ENCODE measurements at places on chromosomes 2 and 18.
A peak's percentile ranks its signal among the peaks of the same experiment; 100 is the strongest.

DNA sequence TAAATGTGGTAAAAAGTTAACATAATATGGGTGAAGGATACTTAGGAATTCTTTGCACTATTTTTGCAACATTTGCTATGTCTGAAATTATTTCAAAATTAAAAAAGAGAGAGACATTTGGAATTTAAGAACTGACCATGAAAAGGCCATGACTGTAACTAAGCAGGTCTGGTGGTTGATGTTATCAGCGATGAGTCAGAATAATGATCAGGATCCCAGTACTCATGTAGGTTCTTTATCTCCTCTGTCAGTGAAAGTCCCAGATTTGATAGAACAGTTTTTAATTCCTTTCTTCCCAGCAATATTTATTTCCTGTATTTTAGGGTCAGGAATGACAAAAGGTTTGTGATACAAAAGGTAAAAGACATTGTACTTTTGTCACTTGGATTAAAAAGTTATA, 242.4 kb upstream of the ZNF521 start:
- no peak for DNase-seq

DNA sequence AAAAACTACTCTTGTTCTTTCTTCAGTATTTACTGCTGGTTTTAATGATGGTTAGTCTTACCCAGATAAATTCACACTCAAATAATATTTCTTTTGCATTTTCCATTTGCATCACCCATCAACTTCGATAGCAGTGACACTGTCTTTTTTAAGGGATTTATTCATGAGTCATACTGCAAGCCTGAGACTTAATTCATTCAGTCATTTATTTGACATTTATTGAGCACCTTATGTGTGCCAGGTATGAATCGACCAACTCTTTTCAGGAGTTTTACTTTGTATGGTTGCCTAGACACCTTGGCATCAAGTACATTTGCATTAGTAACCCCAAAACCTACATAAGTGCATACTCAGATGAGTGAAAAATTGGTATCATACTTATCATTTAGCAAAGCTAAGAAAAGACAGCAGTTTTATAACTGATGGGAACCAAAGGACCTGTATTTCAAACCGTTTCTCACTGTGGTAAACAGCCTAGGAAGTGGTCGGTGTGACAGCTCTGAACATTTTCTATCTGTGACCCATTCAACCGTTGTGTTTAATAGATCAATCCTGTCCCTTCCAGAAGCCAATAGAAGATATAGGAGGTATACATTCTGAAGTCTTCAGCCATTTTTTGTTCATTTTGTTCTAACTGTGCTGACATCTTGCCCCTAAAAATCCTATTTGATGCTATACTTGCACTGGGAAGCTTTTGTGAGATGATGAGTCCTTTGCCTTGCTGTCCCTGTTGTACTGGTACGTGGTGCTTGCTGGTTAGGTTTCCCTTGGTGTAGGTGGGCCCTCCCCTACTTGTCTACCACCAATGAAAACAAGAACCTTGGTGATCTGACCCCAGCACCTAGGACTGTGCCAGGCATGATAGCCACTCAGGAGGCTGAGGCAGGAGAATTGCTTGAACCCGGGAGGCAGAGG, 484.7 kb upstream of the RAB12 start:
- DNase-seq: no peak

DNA sequence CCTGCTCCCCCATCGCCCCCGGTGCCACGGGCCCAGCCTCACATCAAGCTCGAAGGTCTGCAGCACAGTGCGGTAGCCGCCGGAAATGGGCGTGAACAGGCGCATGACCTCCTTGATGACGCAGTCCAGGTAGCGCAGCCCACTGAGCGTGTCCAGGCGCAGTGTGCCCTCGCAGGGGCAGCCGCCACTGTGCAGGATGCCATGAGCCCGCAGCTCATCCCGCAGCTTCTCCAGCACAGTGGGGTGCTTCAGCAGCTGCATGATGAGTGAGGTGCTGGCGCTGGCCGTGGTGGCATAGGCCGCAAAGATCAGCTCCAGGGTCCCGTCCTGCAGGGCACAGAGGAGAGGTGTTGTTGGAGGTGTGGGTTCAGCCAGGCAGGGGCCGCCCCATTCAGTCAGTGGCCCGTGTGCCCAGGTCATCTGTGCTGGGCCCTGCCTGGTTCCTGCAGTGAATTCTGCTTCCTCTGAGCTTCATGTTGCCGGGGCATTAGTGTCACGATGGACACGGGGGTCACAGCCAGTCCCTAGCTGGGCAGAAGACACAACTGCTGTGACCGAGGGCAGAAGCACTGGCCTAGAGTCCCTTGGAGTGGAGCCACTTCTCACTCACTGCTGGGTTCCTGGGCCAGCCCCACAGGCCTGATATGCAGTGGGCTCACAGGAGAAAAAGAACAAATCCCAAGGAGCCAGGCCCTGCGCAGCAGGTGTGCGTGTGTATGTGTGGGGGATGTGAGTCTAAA, 14.5 kb downstream of the CYP26B1 start:
- no peak for DNase-seq

GRCh38 chr2:197416268-197416667, 18.6 kb downstream of the SF3B1 start:
- no peak for DNase-seq

GRCh38 chr2:112047537-112048235, 7.4 kb upstream of the TMEM87B start:
- DNase-seq: no peak

DNA sequence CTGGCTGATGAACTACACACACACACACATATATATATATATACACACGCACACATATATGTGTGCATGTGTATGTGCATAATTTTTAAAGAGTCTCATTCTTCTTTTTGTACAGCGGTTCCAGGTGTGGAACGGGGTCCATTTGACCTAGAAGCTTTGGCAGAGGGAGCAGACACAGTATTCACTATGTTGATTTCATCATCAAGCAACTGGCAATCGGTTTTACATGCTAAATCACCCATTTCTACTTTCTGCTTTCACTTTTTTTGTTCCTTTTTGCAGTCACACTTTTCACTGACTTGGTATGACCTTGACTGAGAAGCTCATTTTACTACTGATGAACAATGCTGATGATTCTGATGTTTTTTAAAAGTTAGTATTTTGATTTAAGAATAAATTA, 63.0 kb upstream of the PGAP1 start:
- DNase-seq: no peak

DNA sequence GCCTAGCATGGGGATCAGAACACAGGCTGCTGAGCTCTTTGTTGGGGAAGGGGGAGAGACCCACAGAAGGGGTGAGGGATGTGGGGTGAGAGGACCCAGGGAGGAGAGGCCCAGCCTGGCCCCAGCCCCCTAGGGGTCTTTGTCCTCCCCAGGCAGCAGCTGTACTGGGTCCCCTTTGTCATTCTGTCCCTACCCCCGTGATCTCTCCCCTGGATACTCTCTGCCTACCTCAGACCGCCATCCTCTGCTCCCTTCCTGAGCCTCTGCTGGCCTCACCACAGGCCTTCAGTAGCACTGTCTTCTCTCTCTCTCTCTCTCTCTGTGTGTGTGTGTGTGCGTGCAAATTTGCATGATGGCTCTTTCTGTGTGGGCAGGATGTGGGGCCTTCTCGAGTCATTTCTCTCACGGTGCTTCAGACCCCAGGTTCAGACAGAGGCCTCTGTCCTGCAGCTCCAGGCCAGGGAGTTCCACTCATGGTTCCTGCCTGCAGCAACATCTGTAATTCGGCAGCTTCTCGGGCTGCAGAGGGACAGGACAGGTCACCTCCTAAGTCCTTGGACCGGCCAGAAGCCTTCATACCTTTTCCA, 1.4 kb downstream of the PSD4 start:
- no peak for DNase-seq

DNA sequence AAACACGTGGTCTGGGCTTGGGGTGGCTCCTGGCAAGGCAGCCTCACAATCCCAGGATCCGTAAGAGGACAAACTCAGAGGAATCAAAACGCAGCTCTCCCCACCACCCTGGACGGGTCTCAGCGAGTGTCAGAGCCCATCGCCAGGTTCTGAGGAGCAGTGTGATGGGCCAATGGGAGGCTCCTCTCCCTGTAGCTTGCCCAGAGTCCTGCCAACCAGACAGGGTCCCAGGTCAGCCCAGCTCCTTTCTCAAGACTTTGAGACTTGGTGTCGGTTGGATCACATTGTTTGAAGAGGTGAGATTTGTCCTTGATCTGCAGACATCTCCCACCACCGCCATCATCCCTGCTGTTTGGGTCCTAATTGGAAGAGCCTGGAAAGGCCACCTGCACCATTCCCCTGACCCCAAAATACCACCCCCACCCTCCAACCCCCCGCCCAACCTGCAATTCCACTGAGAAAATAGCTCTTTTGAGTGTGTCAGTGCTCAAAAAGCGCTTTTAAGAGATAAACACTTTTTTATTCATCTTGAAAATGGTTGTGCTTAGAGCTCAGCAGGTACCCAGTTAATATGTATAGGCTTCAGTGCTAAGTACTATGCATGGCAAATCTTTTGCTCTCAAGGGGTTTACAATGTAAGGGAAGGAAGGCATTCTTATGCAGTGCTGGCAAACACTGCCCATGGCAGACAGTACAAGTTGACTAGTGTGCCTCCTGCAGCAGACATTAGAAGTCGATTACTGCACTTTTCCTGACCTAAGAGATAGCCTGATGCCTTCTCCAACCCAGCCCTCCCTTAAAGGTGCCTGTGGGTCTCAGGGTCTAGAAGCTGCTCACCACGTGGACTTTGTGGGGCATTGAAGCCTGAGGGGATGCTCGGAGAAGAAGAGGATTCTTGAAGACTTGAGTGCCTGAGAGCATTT, 50.6 kb downstream of the GLI2 start:
- DNase-seq: no peak

- no peak for DNase-seq
Measured at GRCh38 chr2:48016225-48017019, 110.1 kb upstream of the FBXO11 start.

GRCh38 chr2:193743089-193743488, 1548.4 kb upstream of the TMEFF2 start:
- DNase-seq: no peak

DNA sequence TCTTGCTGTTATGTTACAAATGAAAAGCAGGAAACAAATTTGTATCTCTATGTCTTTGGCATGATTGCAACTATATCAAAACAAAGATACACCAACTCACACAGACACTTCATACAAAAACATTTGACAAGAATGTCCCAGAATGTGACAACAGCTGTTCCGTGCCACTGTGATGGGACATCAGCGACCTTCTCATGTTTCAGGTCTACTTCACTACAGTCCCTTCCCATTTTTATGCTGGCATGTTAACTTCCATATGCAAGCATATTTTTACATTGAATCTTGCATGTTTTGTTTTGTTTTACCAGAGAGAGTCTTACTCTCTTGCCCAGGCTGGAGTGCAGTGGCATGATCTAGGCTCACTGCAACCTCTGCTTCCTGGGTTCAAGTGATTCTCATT, 71.2 kb downstream of the STK25 start:
- no peak for DNase-seq

- no peak for DNase-seq
Measured at GRCh38 chr2:2931318-2932075, 446.1 kb downstream of the EIPR1 start.

DNA sequence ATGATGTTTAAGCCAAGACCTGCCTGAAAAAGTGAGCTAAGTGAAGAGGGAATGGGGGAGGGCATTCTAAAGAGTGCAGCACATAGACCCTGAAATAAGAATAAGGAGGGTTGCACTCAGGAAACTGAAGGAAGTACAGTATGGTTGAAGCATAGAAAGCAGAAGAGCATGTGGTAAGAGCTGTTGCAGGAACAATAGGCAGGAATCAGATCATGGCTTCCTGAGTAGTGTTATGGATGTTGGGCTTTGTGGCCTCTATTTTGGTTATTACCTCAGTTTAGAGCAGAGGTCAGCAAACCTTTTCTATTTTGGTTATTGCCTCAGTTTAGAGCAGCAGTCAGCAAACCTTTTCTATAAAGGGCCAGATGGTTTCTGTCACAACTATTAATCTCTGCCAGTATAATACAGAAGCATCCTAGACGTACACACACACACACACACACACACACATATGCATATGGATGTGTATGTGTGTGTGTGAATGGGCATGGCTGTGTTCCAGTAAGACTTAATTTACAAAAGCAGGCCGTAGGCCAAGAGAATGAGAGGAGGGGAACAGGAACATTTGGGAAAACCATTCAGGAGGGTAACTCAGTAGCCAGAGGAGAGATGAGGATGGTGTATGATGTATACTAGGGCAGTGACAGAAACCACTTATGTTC, 91.1 kb upstream of the MYO3B start:
- no peak for DNase-seq

- DNase-seq: no peak
Measured at GRCh38 chr2:60391649-60392375, 161.6 kb downstream of the BCL11A start.

DNA sequence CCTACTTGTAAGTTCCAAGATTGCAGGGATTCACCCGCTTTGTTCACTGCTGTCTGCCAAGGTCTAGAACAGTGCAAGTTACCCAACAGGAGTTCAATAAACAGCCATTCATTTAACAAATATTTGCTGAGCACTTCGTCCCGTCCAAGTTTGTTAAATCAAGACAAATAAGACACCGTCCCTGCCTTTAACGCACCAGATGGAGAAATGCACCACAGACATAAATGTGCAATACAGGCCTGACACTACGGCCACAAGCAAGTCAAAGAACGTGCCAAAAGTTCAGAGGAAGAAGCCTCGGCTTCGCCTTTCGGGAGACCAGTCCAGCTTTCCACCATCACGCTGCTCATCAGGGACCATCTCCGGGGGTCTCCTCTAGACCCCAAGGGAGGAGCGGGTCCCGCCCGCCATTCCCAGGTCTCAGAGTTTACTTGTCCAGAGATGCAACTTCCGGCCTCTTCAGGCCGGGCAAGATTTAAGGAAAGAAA, 429 bp downstream of the C2orf76 start:
- DNase-seq: no peak

- no peak for DNase-seq
Measured at GRCh38 chr2:39622860-39623259, 42.9 kb upstream of the TMEM178A start.

DNA sequence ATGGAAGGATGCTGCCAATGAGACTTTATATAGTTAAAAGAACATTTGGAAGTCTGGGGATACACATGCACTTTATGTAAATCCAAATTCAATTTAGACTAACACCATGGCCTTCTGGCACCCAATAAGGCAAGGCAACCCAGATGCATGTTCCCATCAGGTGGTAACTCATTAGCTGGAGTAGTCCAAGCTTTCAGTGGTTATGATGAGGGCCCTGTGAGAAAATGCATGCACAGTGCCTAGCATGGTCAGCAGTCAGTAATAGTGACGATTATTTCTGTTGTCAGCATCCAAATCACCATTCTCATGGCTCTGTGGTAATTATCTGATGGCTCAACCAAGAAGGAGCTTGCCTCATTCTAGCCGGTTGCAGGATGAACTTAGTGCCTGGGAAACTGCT, 70.3 kb upstream of the CTLA4 start:
- DNase-seq: no peak

GRCh38 chr2:217980036-217980435, 22.8 kb downstream of the TNS1 start:
- DNase-seq: no peak

GRCh38 chr2:182144776-182145165, 159.1 kb downstream of the PPP1R1C start:
- DNase-seq: peak; percentile 12

DNA sequence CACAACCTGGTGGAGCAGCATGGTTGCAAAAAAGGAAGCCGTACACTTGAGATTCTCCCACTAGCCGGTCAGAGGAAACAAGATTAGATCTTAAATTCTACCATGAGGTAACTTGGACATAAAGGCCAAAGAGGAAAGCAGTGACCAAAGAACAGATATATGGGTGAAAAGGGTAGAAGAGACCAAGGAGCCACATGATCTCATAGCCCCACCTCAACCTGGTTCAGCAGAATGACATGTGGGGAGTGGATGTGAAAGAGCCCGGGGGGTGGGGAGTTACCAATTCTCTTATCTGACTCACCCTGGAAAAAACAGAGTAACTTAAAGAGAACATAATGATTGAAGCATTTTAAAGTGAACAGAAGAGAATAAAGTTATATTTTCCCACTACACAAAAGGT, 683.0 kb downstream of the DSC3 start:
- DNase-seq: no peak

All from HAP-1 (cell line).